Mammary microvascular endothelial cell (primary cell): ENCODE measurements at places on chromosomes 2 and 18. TPM values are rescaled to one million over a fixed set of nuclear protein-coding genes. Genes with fewer than 3 reads are reported as not detected.

Gene ELOA2
- not detected in 2 replicates for total RNA-seq

Gene ST8SIA3
- not detected in 2 replicates for total RNA-seq

Gene CACNB4
- total RNA-seq: not detected in 2 replicates

Gene WDR35
- total RNA-seq: 3.9 and 5.4 TPM in 2 replicates

Gene SPAST
- 14.3 and 18.9 TPM in 2 replicates for total RNA-seq

Gene POTEC
- total RNA-seq: not detected in 2 replicates

Gene RAB17
- 0.49 and 0.87 TPM in 2 replicates for total RNA-seq

Gene SLC9A4
- total RNA-seq: not detected in 2 replicates

Gene ZC3H6
- total RNA-seq: 1.2 TPM in 2 replicates

Gene SCN1A
- not detected in 2 replicates for total RNA-seq

Gene CHRND
- total RNA-seq: not detected in 2 replicates

Gene LANCL1
- 20.4 and 24.2 TPM in 2 replicates for total RNA-seq

Gene CFAP65
- not detected in 2 replicates for total RNA-seq

Gene IL1R2
- not detected in 2 replicates for total RNA-seq

Gene HOXD11
- total RNA-seq: 0.10 TPM in 1 of 2 replicates, not detected in the other

Gene RAB6D
- total RNA-seq: under 0.01 and 0.05 TPM in 2 replicates

Gene IL37
- not detected in 2 replicates for total RNA-seq

Gene TCF4
- 162 and 171 TPM in 2 replicates for total RNA-seq

Gene PLA2R1
- 4.9 and 6.4 TPM in 2 replicates for total RNA-seq

Gene TUBA4B
- not detected in 2 replicates for total RNA-seq

Gene STEAP3
- total RNA-seq: 21.6 and 27.2 TPM in 2 replicates

Gene EMILIN1
- total RNA-seq: 7.2 and 11.9 TPM in 2 replicates

Gene RNF149
- total RNA-seq: 41.8 and 42.6 TPM in 2 replicates

Gene FRZB
- total RNA-seq: under 0.01 and 0.15 TPM in 2 replicates

Gene VSNL1
- total RNA-seq: not detected in 2 replicates

Gene DYNAP
- total RNA-seq: not detected in 2 replicates

Gene DCAF17
- total RNA-seq: 9.4 and 10.1 TPM in 2 replicates

Gene TLX2
- total RNA-seq: not detected in 2 replicates

Gene HK2
- total RNA-seq: 4.0 and 4.8 TPM in 2 replicates

Gene CHRNG
- not detected in 2 replicates for total RNA-seq

Gene ADAM17
- total RNA-seq: 28.9 and 29.1 TPM in 2 replicates

Gene TEKT4
- not detected in 2 replicates for total RNA-seq

Gene MC4R
- total RNA-seq: not detected in 2 replicates

Gene ZNF521
- 18.1 and 25.3 TPM in 2 replicates for total RNA-seq

Gene ANKRD44
- total RNA-seq: 1.1 TPM in 2 replicates

Gene CRYBA2
- not detected in 2 replicates for total RNA-seq

Gene NOSTRIN
- total RNA-seq: 11.0 and 14.2 TPM in 2 replicates

Gene BMP10
- not detected in 2 replicates for total RNA-seq

Gene MROH2A
- total RNA-seq: not detected in 2 replicates

Gene MALT1
- total RNA-seq: 12.7 and 13.1 TPM in 2 replicates

Gene ADD2
- 14.3 and 15.4 TPM in 2 replicates for total RNA-seq

Gene PLGLB2
- not detected in 2 replicates for total RNA-seq

Gene EIF4E2
- 78.0 and 88.3 TPM in 2 replicates for total RNA-seq

Gene GKN1
- total RNA-seq: not detected in 2 replicates

Gene DPP4
- total RNA-seq: 20.2 and 20.3 TPM in 2 replicates

Gene SKOR2
- not detected in 2 replicates for total RNA-seq

Gene KANSL3
- total RNA-seq: 18.8 and 23.1 TPM in 2 replicates

Gene PARD3B
- total RNA-seq: 3.0 and 3.1 TPM in 2 replicates

Gene AMER3
- not detected in 2 replicates for total RNA-seq

Gene CAPN13
- not detected in 2 replicates for total RNA-seq
